Muscle of arm (tissue), 14 donors: ENCODE measurements at places on chromosomes 3 and 15.

GRCh38 chr3:112635674-112636073, 5.3 kb downstream of the CCDC80 start:
- peak; percentile 37 for DNase-seq

GRCh38 chr3:127097072-127097405, 95.9 kb upstream of the PRR23E start:
- DNase-seq = no peak

DNA sequence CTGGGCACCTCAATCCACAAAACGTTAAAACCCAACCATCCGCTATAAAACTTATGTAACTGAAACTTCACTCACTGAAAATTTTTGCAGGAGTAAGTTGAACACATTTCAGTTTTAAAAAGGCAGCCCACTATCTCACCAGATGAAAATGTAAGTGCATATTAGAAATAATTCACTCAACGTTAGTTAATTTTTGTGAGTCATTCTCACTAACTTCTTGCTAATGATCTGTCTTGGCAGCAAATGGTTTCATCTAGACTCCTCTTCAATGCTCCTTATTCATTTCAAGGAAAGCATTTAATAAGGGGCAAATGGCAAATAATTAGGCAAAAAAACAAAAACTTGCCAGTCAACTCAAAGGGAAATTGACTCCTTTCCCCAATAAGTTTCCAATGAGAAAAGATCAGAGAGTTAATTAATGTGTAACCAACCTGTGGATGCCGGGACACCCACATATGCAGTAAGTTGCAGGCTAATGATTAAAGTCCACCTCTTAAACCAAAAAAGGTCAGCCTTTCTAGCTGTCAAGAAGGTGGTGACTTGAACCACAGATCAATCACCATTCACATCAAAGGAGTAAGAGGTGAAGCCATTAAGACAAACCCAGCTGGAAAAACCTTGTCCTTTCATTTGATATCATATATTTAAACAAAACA, 22.9 kb upstream of the PRICKLE2 start:
- no peak for DNase-seq

DNA sequence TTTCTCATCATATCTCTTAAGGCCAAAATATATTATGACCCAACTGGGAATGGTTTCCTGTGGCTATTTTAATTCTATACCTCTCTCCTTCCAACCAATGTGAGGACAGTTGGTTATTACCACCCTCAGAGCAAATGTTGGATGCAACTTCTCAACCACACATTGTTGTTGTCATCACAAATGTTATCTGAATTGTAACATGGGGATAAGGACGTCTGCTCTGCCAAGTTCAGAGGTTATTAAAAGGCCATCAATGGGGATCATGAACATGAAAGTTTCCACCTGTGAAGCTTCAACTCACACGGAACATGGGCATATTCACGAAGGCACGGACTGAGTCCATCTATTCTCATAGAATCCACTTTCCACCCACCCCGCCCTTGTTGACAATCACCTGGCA, 46.8 kb downstream of the MB21D2 start:
- DNase-seq = no peak

DNA sequence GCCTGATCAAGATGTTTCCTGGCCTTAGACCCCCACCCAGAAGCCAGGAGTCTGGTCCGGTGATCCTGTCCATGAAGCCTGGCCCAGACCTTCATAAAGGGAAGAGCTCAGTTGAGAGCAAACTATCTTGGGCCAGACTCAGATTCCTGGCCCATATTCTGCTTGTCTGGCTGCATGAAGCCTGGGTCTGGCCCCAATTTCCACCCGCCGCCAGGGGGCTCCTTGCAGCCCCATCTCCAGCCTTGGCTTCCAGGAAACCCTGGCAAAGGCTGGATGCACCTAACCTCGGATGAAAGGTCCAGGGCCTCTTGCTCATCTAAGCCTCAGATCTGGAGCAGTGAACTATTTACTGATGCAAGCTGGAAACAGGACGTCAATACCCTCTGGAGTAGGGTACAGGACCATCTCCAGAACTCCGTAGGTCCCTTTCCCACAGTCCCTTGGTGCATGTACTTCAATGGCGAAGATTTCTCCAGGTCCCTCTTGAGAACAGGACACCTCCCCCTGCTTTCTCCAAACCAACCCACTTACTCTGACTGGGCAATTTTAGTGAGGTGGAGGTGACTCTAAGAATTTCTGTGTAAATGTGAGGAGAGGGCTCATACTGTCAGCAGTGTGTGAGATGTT, 5.6 kb downstream of the FOXL2 start:
- DNase-seq = no peak
